ENCODE measurements at places on chromosomes 1 and 21.

- peak; percentile 92 for DNase-seq
These were observed 28.4 kb downstream of the JUN start for GRCh38 chr1:58755468-58755872.

GRCh38 chr21:36460866-36461265 lies 19.1 kb downstream of the CLDN14 start:
- no peak for DNase-seq

DNA sequence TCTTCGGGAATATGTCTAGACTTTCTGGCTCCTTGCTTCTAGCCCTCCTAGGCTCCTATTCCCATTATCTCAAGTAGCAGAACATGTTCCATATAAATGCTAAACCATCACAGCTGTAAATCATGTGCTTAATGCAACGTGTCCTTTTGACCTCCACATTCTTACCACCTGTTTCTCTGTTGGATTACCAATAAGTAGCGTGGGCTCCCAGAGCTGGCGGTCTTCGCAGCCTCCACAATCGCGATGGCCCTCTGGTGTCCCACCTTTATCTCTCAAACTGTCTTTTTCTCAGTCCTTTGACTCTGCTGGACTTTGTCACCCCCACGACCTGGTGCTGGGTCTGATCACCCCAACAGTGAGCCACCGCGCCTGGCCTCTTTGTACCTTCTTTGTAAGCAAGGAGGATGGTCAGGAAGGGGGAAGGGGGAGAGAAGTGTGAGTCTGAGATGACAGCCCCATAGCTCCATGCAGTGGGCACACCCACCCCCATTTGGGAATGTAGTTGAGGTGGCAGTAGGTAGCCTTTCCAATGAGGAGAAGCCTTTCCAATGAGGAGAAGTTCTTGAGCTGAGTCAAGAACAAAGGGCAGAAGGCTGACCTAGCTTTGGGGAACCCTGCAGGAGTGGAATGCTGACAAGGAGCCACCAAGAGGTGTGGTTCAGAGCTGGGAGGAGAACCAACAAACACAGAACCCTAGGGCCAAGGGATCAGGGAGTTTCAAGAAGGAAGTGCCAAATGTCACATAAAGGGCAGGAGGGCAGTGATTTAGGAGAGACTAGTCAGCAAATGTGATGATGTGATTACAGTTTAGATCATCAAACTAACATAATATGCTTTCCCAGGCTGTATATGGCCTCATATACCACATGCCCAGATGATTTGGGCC lies 14.2 kb downstream of the TRAF5 start:
- DNase-seq: no peak

GRCh38 chr1:168291222-168291837 lies 10.7 kb downstream of the TBX19 start:
- DNase-seq: no peak

- peak; percentile 52 for DNase-seq
These were observed 26.7 kb upstream of the RPTN start for GRCh38 chr1:152185544-152186391.

DNA sequence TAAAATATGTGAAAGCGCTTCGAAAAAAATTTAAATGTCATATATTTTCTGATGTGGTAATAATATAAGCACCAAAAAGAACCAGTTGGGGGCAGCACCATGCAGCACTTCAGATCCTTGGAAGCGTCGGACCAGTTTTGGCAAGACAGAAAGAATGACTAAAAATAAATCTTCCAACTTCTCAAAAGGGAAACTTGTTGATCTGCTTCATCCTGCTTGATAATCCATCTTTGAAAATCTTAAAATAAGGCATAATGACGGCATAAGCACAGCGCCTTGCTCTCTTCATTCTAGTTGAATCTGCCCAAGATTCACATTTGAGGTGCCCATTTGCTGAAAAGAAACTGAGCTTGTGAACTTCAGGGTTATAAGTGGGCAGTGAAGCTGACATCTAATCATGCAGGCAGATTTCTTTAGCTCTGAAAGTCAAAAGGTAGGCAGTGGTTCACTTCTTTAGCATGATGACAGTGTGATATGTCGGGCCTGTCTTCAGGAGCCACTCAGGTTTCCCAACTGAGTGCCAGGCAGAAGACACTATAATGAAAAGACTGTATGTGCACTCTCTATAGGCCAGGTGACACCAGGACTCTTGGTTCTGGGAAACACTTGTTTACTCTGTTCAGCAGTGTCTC lies 19.8 kb upstream of the MUTYH start:
- DNase-seq: peak; percentile 46

- no peak for DNase-seq
These were observed 23.0 kb downstream of the IQGAP3 start for GRCh38 chr1:156549390-156549789.

DNA sequence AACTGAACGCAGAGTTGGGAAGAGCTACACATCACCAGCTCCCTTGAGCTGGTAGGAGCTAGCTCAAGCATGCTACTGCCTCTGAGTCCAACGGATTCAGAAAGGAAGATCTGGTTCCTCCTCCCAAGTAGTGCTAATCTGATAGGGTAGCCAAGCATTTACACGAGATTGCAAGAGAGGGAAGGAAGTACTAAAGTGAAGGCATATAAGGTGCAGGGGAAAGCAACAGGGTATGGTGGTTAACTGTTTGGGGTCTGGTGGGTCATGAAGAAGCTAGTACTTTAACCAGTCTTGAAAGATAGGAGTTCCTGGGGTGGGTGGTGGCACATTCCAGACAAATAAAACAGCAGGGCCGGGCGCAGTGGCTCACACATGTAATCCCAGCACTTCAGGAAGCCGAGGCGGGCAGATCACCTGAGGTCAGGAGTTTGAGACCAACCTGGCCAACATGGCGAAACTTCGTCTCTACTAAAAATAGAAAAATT lies 20.2 kb upstream of the ZNF436 start:
- DNase-seq: no peak

DNA sequence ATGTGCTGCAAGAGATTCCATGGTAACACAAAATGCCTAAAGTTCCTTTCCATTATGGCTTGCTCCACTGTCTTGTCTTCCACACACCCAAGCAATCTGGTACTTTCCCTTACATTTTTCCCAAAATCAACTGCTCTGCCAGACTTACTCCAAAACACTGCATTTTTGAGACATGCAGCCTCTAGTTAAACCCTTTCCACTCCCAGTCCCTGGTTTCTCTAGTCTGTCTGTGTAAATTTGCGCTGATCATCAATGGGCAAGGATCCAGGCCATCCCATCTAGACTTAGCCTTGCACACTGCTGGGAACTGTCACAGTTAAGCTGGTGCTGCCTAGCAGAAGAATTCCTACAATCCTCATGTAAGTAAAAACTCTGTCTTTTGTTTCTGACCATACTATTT lies 47.8 kb downstream of the DAB1 start:
- no peak for DNase-seq

- no peak for DNase-seq
These were observed 22.7 kb upstream of the CA6 start for GRCh38 chr1:8922962-8923361.

GRCh38 chr1:162928141-162928540 lies 67.2 kb upstream of the CCDC190 start:
- DNase-seq: no peak

DNA sequence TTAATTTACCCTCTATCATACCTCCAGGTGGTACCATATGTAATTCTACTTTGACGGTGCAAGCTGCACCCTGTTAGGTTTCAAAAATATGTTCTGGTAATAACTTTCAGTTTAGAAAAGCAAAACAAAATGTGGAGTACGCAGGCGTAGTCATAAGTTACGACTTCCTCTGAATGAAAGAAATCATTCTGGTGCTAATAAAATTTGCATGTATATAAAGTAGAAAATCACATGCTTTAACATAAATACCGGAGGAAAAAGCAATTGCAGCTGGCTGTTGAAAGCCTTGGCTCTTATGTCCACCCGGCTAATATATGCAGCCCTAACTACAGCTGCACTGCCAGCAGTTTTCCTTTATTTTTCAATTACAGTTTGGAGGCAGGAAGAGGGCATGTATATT lies 65.2 kb upstream of the TMPRSS15 start:
- DNase-seq: no peak

- no peak for DNase-seq
These were observed 70.8 kb downstream of the ADARB1 start for GRCh38 chr21:45145146-45145545.

DNA sequence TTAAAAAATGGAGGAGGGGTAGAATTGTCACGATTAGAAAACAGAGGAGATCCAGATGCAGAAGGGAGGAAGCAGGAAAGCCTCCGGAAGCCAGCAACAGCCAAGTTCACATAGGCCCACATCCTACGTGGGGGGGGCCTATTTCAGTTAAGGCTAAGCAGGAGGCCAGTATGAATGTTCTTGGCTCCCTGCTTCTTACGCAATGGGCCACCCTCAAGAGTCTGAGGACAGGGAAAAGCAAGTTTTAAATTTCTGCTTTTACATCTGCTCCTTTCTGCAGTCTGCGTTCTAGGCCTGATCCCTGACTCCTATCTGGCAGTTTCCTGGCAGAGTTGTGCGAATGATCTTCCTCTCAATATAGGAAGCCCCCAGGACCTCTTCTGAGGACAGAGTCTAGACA lies 30.6 kb downstream of the RABIF start:
- DNase-seq: no peak

DNA sequence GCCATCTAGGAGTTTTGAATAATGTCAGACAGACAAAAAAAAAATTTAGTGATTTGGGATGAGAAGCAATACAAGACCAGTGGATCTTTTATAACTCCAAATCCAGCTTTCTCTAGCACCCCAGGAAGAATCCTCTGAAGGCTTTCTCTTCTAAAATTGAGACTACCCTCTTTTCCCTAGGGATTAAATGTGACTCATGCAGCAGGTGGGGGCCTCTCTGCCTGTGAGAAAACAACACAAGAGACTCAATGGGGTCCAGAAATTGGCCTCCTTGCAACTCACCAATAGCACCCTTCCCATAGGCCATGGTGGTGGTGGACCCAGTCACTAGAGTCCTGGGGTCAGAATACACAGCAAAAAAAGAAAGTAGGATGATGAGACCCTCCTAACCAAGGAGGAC lies 120.3 kb upstream of the ATP1A1 start:
- DNase-seq: no peak

GRCh38 chr1:241870336-241870735 lies 22.3 kb downstream of the EXO1 start:
- no peak for DNase-seq

GRCh38 chr1:247576514-247576913 lies 11.6 kb upstream of the OR2G2 start:
- no peak for DNase-seq

GRCh38 chr1:29190718-29191117 lies 9.0 kb upstream of the SRSF4 start:
- no peak for DNase-seq

DNA sequence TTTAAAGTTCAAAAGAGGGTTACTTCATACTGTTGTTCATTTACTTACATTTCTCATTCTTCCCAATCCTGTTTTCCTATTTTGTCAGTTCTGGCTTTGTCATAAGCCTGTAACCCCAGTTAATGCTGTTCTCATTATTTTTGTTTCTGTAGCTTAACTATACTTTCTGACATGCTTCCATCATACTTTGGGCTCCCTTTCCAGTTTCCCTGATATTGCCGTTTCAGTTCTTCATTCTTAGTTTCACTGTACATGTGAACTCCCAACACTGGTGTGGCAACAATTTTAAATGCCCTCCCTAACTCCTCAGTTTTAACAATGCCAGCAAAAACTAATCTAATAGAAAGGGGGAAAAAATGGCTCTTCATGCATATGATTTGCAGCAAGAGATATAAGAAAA lies 456.7 kb downstream of the LMO4 start:
- DNase-seq: no peak

DNA sequence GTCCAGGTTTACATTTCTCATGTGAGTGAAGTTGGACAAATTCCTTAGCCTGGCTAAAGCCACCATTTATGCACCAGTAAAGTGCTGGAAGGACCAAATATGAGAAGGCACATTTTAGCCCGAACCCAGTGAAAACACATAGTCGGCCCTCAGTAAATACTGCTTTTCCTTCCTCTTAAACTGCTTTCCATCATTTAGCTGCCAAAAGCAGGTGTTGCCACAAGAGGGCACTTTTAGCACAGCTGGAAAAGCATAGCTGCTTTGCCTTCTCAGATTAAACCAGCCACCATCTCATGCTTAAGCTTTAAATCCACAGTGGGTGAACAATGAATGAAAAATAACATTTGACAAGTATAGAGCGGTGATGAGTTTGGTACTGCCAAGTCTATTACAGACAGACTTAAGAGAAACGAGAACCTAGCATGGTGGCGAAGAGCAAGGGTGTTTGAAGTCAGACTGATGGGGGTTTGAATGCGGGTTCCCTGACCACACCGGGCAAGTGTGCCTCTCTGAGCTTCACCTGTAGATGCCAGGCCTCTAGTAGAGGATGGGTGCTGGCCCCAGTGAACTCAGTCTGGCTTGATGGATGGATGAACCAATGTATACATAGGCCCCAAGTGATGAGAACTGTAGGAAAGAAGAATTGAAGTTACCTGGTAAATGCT lies 57.8 kb downstream of the SLC35D1 start:
- DNase-seq: peak; percentile 36

DNA sequence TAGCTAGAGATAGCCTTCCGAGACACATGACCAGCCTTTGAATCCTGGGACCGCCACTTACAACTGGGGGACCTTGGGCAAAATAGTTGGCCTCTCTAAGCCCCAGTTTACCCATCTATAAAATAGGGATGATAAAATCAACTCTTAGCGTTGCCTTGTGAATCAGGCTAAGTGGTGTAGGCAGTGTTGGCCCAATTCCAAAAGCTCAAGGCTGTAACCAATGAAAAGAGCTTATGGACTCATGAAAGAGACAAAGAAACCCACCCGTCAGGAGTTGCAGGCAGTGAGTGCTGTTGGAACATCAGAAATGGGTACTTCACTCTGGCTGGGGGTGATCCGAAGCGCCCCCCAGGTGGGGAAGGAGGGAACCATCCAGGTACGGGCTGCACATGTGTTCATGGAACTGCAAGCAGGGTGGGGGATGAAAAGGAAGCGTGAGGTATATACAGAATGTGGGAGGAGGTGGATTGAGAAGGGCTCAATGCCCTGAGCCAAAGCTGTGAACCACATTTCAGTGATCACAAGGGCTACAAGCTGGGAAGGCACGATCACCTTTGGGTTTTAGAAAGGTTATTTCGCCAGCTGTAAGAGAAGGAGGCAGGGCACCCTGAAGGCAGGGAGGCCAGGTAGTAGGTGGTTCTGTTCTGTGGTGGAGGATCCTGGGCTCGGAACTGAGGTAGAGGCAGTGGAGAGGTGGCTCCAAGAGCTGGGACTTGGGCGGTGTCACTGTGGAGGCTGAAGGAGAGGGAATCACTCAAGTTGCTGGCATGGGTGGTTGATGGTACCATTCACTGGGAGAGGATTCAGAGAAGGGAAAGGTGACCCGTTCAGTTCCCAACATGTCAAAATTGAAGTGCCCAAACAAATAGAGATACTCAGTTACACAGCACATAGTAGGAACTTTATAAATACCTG lies 11.4 kb upstream of the KIAA1614 start:
- no peak for DNase-seq

All from NCI-H446 treated with DMSO at 0.1 percent for 48 hours (cell line).